ENCODE measurements at places on chromosomes 4 and X. TPM values are rescaled to one million over a fixed set of nuclear protein-coding genes. Genes with fewer than 3 reads are reported as not detected.

- DNase-seq: no peak
Measured at GRCh38 chr4:168776382-168776781, 233.7 kb downstream of the CBR4 start.

DNA sequence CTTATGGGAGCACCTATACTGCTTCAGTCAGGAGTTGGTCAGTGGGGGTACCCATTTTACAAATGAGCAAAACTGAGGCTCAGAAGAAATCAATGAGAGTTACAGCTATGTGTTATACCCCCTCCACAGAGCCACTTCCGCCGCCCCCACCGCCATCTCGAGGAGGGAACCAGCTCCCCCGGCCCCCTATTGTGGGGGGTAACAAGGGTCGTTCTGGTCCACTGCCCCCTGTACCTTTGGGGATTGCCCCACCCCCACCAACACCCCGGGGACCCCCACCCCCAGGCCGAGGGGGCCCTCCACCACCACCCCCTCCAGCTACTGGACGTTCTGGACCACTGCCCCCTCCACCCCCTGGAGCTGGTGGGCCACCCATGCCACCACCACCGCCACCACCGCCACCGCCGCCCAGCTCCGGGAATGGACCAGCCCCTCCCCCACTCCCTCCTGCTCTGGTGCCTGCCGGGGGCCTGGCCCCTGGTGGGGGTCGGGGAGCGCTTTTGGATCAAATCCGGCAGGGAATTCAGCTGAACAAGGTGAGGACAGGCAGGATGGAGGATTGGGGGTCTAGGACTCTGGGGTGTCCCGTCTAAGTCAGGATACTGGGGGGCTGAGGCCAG, 5.0 kb downstream of the WAS start:
- DNase-seq: no peak

- DNase-seq: no peak
Measured at GRCh38 chrX:2442694-2443093, 58.1 kb downstream of the DHRSX start.

GRCh38 chr4:145234091-145234706, 53.8 kb upstream of the OTUD4 start:
- DNase-seq: peak; percentile 41

AMBN gene
- not detected for polyA plus RNA-seq
